Activated CD4-positive, alpha-beta T cell treated with anti-CD3 and anti-CD28 coated beads, Interleukin-2, Interleukin-6, amounts not matched to agents 100 ng/mL and 50 ng/mL, durations not matched to agents 16 hours and 8 hours (primary cell): ENCODE measurements at places on chromosomes 16 and 17.

GRCh38 chr16:89619840-89620239 is 6.4 kb downstream of the DPEP1 start:
- no peak for DNase-seq

GRCh38 chr17:79339321-79339720 is 264.7 kb downstream of the ENGASE start:
- DNase-seq = no peak

GRCh38 chr16:4385789-4386450 is 14.3 kb downstream of the VASN start:
- no peak for DNase-seq

GRCh38 chr17:48004983-48005382 is 32.6 kb downstream of the COPZ2 start:
- peak; percentile 51 for DNase-seq

DNA sequence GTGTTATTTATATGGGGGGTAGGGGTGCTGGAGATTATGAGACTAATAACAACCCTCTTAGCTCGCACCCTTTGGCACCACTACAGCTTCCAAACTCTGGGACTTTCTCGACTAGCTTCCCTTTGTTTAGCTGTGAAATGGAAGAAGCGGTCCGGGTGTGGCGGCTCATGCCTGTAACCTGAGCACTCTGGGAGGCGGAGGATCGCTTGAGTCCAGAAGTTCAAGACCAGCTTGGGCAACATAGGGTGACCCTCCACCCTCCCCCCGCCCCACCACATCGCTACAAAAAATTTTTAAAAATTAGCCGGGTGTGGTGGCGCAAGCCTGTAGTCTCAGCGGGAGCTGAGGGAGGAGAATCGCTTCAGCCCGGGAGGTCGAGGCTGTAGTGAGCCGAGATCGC is 814 bp upstream of the CDH3 start:
- no peak for DNase-seq

GRCh38 chr17:48299760-48300159 is 130.3 kb downstream of the SKAP1 start:
- DNase-seq = no peak

DNA sequence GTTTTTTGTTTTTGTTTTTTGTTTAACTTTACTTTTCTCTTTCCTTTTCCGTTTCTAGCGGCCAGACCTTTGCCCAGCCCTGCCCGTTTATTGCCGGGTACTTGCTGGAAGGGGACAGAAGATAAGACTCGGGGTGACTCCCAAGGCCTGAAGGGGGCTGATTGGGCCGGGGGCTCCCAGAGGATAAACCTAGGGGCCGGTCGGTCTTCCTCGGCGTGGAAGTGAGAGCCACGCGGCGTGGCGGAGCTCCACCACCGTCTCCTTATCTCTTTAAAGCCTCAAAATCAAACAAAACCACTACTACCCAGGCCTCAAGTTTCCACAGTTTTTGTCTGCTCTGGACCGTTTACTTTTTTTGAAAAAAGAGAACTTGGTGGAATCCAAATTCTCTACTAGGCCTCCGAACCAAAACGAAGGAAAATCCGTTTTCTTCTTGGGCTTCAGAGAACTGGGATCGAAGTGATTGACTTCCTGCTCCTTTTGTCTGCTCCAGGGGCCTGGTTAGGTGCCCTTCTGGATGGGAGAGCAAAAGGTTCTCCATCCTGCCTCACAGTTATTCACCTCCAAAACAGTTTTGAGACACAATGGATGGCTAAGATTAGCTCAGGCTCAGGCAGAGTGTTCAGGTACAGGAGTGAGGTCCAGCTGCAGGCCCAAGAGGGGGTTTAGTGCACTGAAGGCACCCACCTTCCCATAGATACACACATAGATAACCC is 8.5 kb upstream of the HOXB9 start:
- DNase-seq = no peak

DNA sequence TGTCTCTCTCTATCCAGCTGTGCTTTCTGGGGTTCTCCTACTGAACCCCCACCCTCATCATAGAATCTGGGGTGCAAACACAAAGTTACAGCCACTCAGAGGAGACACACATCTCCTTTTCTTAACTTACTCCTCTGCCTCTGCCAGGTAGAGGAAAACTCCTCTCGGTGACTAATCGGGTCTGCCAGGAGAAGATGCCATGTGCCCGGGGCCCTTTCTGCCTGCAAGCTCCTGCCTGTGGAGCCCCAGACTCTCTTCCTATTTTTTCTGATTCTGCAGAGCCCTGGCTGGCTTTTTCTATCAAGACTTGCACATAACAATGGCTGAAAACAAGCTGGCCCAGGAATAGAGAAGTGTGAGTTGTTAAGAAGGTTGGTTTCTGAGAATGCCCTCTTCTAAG is 10.4 kb downstream of the SLC6A4 start:
- DNase-seq = no peak

DNA sequence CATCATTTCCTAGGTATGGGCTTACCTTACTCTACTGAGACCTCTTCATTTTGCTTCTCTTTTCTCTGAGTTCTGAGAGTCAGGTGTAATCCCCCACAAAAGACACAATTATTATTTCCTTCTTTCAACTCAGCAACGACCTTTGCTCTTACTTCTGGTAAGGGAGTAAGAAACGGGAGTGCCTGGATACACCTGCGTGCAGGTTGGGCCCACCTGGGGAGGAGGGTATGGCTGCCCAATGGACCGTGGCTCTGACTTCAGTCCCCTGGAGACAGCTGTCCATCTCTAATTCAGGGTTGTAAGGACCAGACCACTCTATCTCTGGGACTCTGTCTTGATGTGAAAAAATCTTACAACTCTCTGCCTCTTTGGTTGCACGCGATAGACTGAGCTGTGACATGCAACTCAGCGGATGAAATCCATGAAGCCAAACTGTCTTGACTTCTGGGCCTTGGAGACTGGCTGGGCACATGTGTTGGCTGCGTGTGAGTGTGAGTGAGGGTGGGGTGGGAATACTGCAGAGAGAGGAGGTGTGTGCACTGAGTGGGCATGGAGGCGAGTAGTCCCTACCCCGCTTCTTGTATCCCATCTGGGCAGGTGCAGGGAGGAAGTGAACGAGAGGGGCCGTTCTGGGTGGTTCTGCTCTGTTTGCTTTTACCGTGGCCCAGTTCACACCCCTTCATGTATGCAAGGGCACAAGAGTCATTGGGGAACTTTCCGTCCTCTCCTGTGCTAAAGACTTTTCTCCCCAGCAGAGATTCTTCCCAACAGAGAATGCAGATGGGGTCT is 1.2 kb downstream of the TMEM238L start:
- no peak for DNase-seq

- no peak for DNase-seq
Observed at GRCh38 chr16:85056211-85056748, 28.7 kb downstream of the KIAA0513 start.

DNA sequence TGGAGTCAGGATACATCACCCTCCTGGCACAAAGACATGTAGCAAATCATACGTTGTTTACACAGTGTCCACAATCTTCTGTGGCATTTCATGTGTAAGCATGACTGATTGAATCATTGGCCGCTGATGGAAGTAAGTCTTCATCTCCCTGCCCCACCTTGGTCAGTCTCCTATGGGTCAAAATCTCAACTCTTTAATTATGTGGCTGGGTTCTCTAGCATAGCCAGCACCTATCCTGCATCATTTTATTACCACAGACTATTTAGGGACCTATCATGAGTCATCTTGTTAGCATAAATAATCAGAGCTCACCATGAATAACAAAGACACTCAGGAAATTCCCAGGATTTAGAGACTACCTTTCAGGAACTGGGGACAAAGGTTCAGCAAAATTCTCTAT is 15.9 kb downstream of the TANC2 start:
- no peak for DNase-seq
